ENCODE measurements at places on chromosomes 1 and 21. TPM values are rescaled to one million over a fixed set of nuclear protein-coding genes. Genes with fewer than 3 reads are reported as not detected.

The FABP3 gene
- total RNA-seq, result 40.1 TPM

The ID3 gene
- total RNA-seq, result 205 TPM

The PSMA5 gene
- 52.4 TPM for total RNA-seq

The LRRC8D gene
- 20.7 TPM for total RNA-seq

The KRTAP10-6 gene
- not detected for total RNA-seq

The LCE4A gene
- not detected for total RNA-seq

The CRNN gene
- total RNA-seq, result not detected

The OPTC gene
- not detected for total RNA-seq

The OR2T4 gene
- not detected for total RNA-seq

The KLF17 gene
- total RNA-seq, result 0.13 TPM

The DAP3 gene
- total RNA-seq, result 65.4 TPM

The RALGPS2 gene
- 40.1 TPM for total RNA-seq

The OLIG2 gene
- not detected for total RNA-seq

The ADGRL4 gene
- total RNA-seq, result 34.7 TPM

The TSPEAR gene
- not detected for total RNA-seq

The RCSD1 gene
- 0.13 TPM for total RNA-seq

The SLC1A7 gene
- total RNA-seq, result 0.52 TPM

The GNAT2 gene
- total RNA-seq, result 0.33 TPM

The PARS2 gene
- 5.8 TPM for total RNA-seq
